ENCODE measurements at places on chromosomes 16 and 17. TPM values are rescaled to one million over a fixed set of nuclear protein-coding genes. Genes with fewer than 3 reads are reported as not detected.

CSH2 gene
- not detected for total RNA-seq

SPSB3 gene
- total RNA-seq: 12.5 TPM

CPNE7 gene
- 17.3 TPM for total RNA-seq

LYRM1 gene
- total RNA-seq: 24.7 TPM

NPIPA8 gene
- total RNA-seq: 19.4 TPM

TMEM114 gene
- not detected for total RNA-seq

DVL2 gene
- total RNA-seq: 53.3 TPM
